ENCODE measurements at places on chromosomes 16 and 17. TPM values are rescaled to one million over a fixed set of nuclear protein-coding genes. Genes with fewer than 3 reads are reported as not detected.

Gene TPSD1
- not detected for total RNA-seq

Gene CCL17
- not detected for total RNA-seq

Gene MYH13
- not detected for total RNA-seq

Gene LAT
- total RNA-seq, result 4.4 TPM

DNA sequence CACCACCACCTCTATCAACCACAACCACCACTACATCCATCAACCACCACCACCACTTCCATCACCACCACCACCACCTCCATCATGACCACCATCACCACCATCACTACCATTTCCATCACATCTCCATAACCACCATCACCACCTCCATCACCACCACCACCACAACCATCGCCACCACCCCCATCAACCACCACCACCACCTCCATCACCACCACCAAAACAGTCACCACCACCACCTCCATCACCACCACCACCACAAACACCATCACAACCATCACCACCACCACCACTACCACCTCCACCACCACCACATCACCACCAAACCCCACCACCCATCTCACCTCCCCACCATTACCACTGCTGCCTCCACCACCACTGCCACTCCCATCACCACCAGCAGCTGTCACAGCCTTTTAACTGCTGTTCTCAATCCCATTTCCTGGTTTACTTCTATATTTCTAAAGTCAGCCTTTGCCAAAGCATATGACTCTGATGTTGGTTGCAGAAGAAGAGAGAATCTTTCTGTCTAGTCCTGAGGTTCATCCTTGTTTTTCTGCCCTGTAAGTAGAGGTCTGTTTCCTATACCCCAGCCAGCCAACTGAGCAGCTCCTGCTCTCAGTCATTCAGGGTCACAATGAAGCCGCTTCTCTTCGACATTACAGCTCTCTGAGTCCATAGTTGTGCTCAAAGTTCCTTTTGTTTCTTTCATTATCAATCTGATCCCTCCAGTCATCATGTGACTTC is 14.0 kb downstream of the MARCHF10 start:
- no peaks in the 10 kb centered on the region for H3K36me3 ChIP-seq
- no peak for DNase-seq
- no peaks in the 10 kb centered on the region for H3K27me3 ChIP-seq
- peaks cover 19% of the 10 kb centered on the region for H3K4me1 ChIP-seq

GRCh38 chr17:37048811-37049210 is 100.1 kb downstream of the AATF start:
- no peak overlapping the region for H3K4me3 ChIP-seq
- no peaks in the 10 kb centered on the region for H3K4me1 ChIP-seq
- H3K36me3 ChIP-seq, result peaks cover 43% of the 10 kb centered on the region
- H3K27ac ChIP-seq, result no peak overlapping the region
- DNase-seq, result no peak

DNA sequence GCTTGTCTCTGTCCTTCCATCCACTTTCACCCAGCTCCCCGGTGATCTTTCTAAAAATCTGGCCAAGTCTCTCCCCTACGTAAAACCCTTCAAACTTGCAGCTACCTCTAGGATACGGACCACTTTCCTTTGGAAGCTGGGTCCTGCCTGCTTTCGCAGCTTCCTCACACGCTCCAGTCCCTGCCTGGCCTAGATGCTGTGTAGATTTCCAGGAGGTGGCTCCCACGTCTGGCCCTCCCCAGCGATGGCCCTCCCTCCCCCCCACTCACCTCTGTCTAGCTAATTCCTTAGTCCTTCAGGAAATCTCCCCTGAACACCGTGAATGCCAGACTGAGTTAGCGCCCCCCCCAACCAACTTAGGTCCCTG is 579 bp upstream of the LRRC59 start:
- H3K4me3 ChIP-seq, result peak overlapping the region; percentile 96
- peak overlapping the region; percentile 90 for H3K27ac ChIP-seq
- H3K36me3 ChIP-seq, result peaks cover 25% of the 10 kb centered on the region
- H3K4me1 ChIP-seq, result peaks cover 20% of the 10 kb centered on the region
- H3K27me3 ChIP-seq, result no peaks in the 10 kb centered on the region
- no peak for DNase-seq

- H3K27me3 ChIP-seq, result peaks cover 8% of the 10 kb centered on the region
- peaks cover 20% of the 10 kb centered on the region for H3K4me1 ChIP-seq
- H3K4me3 ChIP-seq, result no peak overlapping the region
- peaks cover 5% of the 10 kb centered on the region for H3K36me3 ChIP-seq
Measured at GRCh38 chr17:27408891-27409290, 47.4 kb upstream of the KSR1 start.

DNA sequence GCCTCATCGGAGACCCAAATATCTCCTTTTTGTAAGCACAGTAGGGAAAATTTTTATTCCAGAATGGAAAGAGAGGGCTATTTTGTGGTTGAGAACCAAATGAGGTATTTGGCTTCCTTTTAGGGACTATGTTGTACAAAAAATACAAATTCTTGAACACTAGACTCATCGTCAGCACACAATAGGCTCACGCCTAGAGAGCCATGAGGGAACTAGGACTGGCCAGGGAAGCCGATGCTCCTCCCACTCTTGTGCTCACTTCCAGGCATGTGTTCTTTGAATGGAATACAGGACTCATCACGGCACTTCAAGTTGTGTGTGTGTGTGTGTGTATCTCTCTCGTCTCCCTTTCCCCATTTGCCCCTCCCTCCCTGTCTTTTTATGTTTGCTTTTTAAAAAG is 17.8 kb upstream of the BLMH start:
- no peak for DNase-seq
- H3K36me3 ChIP-seq, result no peaks in the 10 kb centered on the region
- H3K4me1 ChIP-seq, result peaks cover 9% of the 10 kb centered on the region
- H3K27me3 ChIP-seq, result peaks cover 11% of the 10 kb centered on the region
- H3K27ac ChIP-seq, result no peak overlapping the region

DNA sequence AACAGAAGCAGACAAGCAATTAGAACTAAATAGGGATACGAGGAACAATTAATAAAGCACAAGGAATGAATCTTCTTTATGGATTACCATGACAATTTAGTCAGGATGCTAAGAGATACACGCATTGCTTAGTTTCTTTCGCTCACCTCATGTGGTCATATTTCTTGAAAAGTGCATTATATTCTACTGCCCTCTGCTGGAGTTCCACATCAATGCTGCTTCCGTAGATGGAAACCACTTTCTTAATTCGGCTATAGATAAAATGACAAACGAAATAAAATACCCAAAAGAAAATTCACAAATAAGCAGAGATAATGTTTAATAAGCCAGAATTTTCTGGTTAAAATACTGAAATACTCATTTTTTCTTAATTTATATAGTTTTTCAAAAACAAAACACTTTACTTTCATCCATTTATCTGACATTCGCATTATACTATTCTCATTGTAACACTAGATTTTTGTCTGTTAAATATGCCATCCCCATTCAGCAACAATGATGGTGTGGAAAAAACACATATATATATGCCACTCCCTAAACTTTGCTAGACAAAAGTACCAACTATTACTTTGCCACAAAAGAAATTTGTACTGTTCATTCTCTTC is 22.0 kb upstream of the PHLPP2 start:
- H3K4me1 ChIP-seq, result no peaks in the 10 kb centered on the region
- no peak overlapping the region for H3K27ac ChIP-seq
- peaks cover 94% of the 10 kb centered on the region for H3K36me3 ChIP-seq
- H3K4me3 ChIP-seq, result no peak overlapping the region
- peak; percentile 43 for DNase-seq

Data from MCF 10A (cell line).